ENCODE measurements at places on chromosomes 5 and 9. TPM values are rescaled to one million over a fixed set of nuclear protein-coding genes. Genes with fewer than 3 reads are reported as not detected.

The ENC1 gene
- total RNA-seq, result 2.2 TPM

The TNC gene
- 0.12 TPM for total RNA-seq

The NKD2 gene
- total RNA-seq, result 1.4 TPM

The FGF1 gene
- not detected for total RNA-seq

The HNRNPH1 gene
- total RNA-seq, result 954 TPM

The DAPK1 gene
- 0.35 TPM for total RNA-seq

The TLX3 gene
- total RNA-seq, result not detected

The NR4A3 gene
- 0.17 TPM for total RNA-seq

The ZNG1A gene
- 39.5 TPM for total RNA-seq

The NIPBL gene
- total RNA-seq, result 59.4 TPM

The HSPB3 gene
- total RNA-seq, result not detected

The GNA14 gene
- not detected for total RNA-seq

The SARDH gene
- total RNA-seq, result 1.9 TPM

The C9orf152 gene
- total RNA-seq, result not detected

The SPATA31E1 gene
- not detected for total RNA-seq

The ZFYVE16 gene
- total RNA-seq, result 12.3 TPM

The EMB gene
- 143 TPM for total RNA-seq

Data from activated CD4-positive, alpha-beta T cell treated with anti-CD3 and anti-CD28 coated beads, Interleukin-2, amount 10 ng/mL, durations not matched to agents 7 days and 5 days (primary cell).